ENCODE measurements at places on chromosomes 13 and 19.

- no peak for DNase-seq
Observed at GRCh38 chr19:49916839-49917733, 11.9 kb upstream of the ATF5 start.

GRCh38 chr19:5926641-5927440 lies 12.8 kb downstream of the CAPS start:
- no peak for DNase-seq

DNA sequence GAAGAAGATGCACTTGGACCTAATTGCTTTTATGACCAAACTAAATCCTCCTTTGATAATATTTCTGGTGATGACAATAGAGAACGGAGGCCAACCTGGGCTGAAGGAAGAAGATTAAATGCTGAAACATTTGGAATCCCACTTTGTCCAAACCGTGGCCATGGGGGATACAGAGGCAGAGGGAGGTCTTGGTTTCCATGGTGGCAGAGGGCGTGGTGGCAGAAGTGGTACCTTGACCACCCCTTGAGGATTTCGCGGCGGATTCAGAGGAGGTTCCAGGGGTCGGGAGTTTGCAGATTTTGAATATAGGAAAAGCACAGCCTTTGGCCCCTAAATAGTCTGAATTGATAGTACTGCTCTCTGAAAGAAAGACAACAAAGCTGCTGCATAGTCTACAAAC lies 7.2 kb upstream of the LILRB3 start:
- DNase-seq, result no peak

- DNase-seq, result no peak
Observed at GRCh38 chr19:14166999-14167575, 30.7 kb upstream of the ASF1B start.

DNA sequence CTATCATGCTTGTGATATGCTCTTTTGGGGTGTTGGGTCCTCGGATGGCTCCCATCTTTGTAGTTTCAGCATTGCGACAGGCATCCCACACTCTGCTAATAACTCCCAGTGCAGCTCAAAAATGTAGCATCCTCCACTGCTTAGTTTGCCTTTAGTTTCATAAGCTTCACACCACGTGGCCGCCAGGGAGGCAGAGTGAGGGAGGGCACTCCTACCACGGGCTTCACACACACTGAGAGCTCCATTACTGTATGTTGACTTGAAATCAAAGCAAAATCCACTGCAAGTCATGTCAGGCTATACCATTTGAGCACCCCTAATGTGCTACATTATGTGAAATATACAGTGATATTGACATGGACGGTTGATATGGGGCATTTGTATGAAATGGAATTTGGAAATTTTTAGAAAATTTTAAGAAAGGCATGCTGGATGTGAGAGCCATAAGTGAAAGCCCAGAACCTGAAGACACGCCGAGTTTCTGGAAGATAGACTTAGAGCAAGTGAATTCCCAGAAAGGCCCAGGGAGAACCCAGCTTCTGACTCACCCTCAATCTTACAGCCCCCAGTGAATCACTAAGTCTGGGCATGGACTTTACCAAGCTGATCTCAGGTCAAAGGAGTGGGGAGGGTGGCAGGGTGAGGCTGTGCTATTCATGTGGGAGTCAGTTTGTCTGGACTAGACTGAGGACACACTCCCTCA lies 94.1 kb downstream of the HSPH1 start:
- DNase-seq, result no peak

- no peak for DNase-seq
Observed at GRCh38 chr19:18906605-18907519, 10.9 kb upstream of the CERS1 start.

- no peak for DNase-seq
Observed at GRCh38 chr19:27754700-27755099, 1458.3 kb downstream of the UQCRFS1 start.

GRCh38 chr19:4098493-4098892 lies 25.4 kb downstream of the MAP2K2 start:
- DNase-seq, result no peak

GRCh38 chr13:33560726-33561125 lies 257.2 kb upstream of the RFC3 start:
- DNase-seq, result no peak

GRCh38 chr13:76798037-76798436 lies 88.2 kb downstream of the KCTD12 start:
- no peak for DNase-seq

DNA sequence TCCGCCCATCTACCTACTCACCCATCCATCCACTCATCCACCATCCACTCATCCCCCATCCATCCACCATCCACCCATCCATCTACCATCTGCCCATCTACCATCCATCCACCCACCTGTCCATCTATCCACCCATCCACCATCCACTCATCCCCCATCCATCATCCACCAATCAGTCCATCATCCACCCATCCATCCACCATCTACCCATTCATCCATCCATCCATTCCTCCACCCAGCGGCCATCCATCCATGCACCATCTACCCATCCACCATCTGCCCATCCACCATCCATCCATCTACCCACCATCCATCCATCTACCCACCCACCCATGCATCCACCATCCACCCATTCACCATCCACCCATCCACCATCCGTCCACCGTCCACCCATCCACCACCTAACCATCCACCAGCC lies 13.6 kb upstream of the JUND start:
- no peak for DNase-seq

DNA sequence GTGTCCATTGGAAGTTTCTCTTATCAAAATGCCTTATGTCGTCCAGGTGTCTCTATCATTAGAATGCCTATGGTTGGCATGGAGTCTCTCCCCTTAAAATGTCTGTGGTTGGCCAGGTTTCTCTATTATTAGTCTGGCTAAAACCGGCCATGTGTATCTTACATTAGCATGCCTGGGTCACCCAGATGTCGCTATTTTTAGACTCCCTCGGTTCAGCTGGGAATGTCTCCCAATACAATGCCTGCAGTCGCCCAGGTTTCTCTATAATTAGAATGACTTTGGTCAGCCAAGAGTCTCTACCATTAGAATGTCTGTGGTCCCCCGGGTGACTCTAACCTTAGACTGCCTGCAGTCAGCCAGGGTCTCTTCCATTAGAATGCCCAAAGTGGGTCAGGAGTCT lies 1536.1 kb downstream of the UQCRFS1 start:
- DNase-seq, result no peak

GRCh38 chr13:43077461-43077860 lies 54.1 kb downstream of the DNAJC15 start:
- no peak for DNase-seq

DNA sequence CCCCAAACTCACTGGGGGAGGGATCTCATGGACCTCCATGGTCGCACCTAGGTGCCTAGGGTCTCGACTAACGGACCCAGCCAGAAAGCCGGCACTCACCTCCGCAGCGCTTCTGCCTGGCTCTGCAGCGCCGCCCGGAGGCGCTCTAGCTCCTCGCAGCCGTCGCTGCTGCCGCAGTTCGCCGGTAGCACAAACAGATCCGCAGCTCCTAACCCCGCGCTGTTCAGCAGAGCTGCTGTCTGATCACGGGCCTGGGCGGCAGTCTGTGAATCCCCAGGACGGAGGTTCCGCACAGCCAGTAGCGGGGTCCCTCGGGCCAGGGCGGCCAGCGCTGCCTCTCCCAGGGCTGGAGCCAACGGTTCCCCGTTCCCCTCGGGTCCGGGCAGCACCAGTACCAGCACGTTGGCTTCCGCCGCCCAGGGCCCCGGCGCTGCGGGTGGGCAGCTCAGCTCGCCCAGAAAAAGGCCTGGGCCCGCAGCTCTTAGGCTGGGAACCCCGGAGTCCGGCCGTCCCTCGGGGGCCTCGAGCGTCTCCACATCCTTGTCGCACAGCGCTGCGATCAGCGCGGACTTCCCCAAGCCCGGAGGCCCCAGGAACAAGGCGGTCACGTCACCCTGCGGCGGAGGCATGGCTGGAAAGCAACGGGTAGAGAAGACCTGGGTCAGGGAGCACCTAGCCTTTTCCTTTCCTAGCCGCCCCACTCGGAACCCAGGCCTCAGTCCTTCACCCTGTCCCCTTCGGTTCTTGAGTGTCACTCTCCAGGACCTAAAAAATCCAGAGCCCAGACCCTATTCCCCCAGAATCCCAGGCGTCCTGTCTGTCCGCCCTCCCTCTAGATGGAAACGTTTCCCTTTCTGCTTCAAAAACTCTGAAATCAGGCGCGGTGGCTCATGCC lies 977 bp downstream of the IRGQ start:
- DNase-seq, result peak; percentile 46

DNA sequence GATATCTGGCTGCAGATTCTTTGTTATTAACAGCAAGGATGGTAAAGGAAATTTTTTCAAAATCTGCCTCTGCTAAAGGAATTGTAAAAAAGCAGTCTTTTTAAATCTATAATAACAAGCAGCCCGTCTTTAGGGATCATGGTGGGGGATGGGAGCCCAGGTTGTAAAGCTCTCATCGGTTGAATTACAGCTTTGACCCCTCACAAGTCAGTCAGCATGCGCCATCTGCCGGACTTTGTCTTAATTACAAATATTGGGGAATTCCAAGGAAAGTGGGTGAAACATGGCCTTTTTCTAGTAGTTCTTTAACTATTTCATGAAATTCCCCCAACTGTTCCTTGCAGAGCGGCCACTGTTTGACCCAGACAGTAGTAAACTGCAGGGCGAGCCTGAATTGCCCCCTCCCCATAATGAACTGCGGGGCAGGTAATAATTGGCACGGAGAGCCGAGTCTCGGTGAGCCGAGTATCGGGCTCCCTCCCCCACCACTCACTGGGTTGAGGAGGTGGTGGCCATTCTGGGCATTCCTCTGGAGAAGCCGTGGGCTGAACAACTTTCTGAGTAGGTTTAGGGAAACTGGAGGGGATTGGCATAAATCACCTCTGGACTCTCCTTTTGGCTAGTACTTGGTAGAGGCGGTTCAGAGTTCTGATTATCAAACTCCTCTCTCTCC lies 11.6 kb downstream of the ZNF578 start:
- no peak for DNase-seq

GRCh38 chr13:46951516-46951915 lies 54.7 kb upstream of the HTR2A start:
- DNase-seq, result no peak

DNA sequence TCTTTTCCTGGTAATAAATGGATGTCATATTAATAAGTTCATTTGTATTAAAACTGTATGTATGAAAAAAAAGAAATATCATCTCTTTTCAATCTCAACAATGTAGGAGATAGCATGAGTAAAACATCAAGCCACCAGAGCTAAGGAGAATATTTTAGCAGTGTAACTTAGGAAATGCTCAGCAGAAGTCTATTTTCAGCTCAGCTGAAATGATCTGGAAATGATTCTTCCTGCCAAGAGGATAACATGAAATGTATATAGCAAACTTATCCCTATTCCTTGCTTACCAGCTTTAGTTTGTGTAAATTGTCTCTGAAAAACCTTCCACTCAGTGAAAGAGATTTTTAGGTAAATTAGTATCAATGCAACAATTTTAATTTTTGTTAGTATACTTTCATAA lies 1194.4 kb downstream of the SLITRK1 start:
- no peak for DNase-seq

DNA sequence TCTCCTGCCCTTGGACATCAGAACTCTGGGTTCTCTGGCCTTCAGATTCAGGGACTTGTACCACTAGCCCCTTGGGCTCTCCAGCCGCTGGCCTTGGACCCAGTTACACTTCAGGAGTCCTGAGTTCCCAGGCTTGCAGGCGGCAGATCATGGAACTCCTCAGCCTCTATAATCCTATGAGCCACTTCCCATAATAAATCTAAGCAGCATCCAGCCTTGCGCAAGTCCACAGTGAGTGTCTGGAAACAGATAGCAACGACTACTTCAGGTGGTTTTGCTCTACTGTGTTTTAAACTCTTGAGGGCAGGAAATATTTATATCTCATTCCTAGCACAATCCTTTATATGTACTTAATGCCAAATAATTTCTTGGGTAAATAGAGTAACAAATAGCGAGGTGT lies 92.3 kb downstream of the COL4A1 start:
- no peak for DNase-seq

Measured in renal cortex interstitium (tissue), 15 donors.